ENCODE measurements at places on chromosomes 7 and 10.

DNA sequence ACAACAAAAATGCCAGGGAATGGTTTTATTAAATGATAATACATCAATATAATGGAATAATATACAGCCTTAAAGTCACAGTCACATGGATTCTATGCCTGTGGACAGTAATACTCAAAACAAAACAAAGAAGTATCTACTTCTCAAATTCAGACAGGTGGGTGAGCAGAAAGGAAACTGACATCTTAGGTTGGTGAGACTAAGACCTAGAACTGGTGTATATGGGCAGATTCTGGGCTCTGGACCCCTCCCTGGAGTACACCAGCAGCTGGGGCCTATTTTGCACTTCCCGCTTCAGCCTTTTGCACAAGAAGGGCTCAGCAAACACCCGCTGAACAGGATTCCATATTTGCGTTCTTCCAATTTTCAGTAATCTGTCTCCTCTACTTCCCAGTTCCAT lies 5.4 kb upstream of the FIS1 start:
- DNase-seq: no peak

- no peak for DNase-seq
Observed at GRCh38 chr7:105015390-105015965, 1.5 kb downstream of the KMT2E start.

- no peak for DNase-seq
Observed at GRCh38 chr10:113310347-113310746, 242.5 kb upstream of the HABP2 start.

DNA sequence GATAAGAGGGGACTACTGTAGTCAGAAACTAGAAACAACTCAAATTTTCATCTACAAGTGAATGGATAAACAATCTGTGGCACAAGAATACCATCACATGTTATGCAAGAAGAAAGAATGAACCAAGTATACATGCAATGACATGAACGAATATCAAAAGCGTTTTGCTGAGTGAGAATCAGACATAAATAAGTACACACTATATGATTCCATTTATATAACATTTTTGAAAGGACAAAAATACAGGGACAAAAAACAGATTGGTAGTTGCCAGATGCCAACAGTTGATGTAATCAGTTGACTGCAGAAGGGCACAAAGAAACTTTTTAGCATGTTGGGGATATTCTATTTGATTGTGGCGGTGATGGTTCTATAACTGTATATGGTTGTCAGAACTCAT lies 33.6 kb downstream of the CTNNA3 start:
- DNase-seq: no peak

GRCh38 chr7:27412164-27412563 lies 169.6 kb downstream of the EVX1 start:
- DNase-seq: no peak

Measured in stimulated activated CD8-positive, alpha-beta memory T cell treated with anti-CD3 and anti-CD28 coated beads, Interleukin-15, amount 100 ng/mL, for 4 hours (primary cell).